ENCODE measurements at places on chromosomes 2 and 18. TPM values are rescaled to one million over a fixed set of nuclear protein-coding genes. Genes with fewer than 3 reads are reported as not detected.

ABCG5 gene
- total RNA-seq = not detected

CD28 gene
- 165 TPM for total RNA-seq

TNS1 gene
- total RNA-seq = 0.40 TPM

ANKRD23 gene
- total RNA-seq = 3.3 TPM

SERPINB3 gene
- total RNA-seq = not detected

FOXD4L1 gene
- total RNA-seq = not detected

FLACC1 gene
- total RNA-seq = 0.57 TPM

ESPNL gene
- 0.05 TPM for total RNA-seq

DYNAP gene
- not detected for total RNA-seq

SANBR gene
- 2.1 TPM for total RNA-seq

DOCK10 gene
- 137 TPM for total RNA-seq

FAM237A gene
- total RNA-seq = not detected

RAPGEF4 gene
- 0.35 TPM for total RNA-seq

PRSS56 gene
- total RNA-seq = not detected

DSG4 gene
- not detected for total RNA-seq

ATP6V1B1 gene
- not detected for total RNA-seq

RNF152 gene
- 0.10 TPM for total RNA-seq

IL36A gene
- not detected for total RNA-seq

HES6 gene
- 3.1 TPM for total RNA-seq

TAF4B gene
- total RNA-seq = 16.3 TPM

ATP8B1 gene
- total RNA-seq = not detected

NCKAP5 gene
- not detected for total RNA-seq

LHCGR gene
- not detected for total RNA-seq

GPR55 gene
- total RNA-seq = 0.35 TPM

TLX2 gene
- 0.10 TPM for total RNA-seq

TMEM169 gene
- 0.57 TPM for total RNA-seq

BMP10 gene
- total RNA-seq = not detected

NPPC gene
- total RNA-seq = 0.57 TPM

CTAGE1 gene
- not detected for total RNA-seq

LYPD6 gene
- total RNA-seq = not detected

UGT1A3 gene
- not detected for total RNA-seq

CRYGD gene
- not detected for total RNA-seq

COL6A3 gene
- total RNA-seq = 3.0 TPM

AQP12A gene
- not detected for total RNA-seq

DSG1 gene
- total RNA-seq = not detected

WBP1 gene
- total RNA-seq = 39.4 TPM

PRKAG3 gene
- not detected for total RNA-seq

MATN3 gene
- total RNA-seq = not detected

SERPINB13 gene
- total RNA-seq = not detected

HOXD10 gene
- not detected for total RNA-seq

TXNDC2 gene
- not detected for total RNA-seq

PID1 gene
- total RNA-seq = not detected

ABHD1 gene
- total RNA-seq = 0.19 TPM

GALR1 gene
- not detected for total RNA-seq

FEV gene
- total RNA-seq = not detected

TCF23 gene
- not detected for total RNA-seq

LOXL3 gene
- 0.35 TPM for total RNA-seq

C2orf92 gene
- total RNA-seq = 2.7 TPM

LYPD1 gene
- not detected for total RNA-seq

TUBA4B gene
- total RNA-seq = not detected

CRYGC gene
- total RNA-seq = not detected

PIK3C3 gene
- 35.3 TPM for total RNA-seq

ACVR1C gene
- 3.6 TPM for total RNA-seq

ACVR1 gene
- 20.8 TPM for total RNA-seq

IL36RN gene
- not detected for total RNA-seq

GKN1 gene
- not detected for total RNA-seq

CHRND gene
- total RNA-seq = not detected
